ENCODE measurements at places on chromosomes 1 and 21. TPM values are rescaled to one million over a fixed set of nuclear protein-coding genes. Genes with fewer than 3 reads are reported as not detected.

The GNG4 gene
- 1.6 TPM for polyA plus RNA-seq

The DENND2C gene
- polyA plus RNA-seq = 0.03 TPM

The OLFML3 gene
- 28.3 TPM for polyA plus RNA-seq

The CHI3L2 gene
- 0.97 TPM for polyA plus RNA-seq

The LCK gene
- polyA plus RNA-seq = not detected

The AK5 gene
- 22.9 TPM for polyA plus RNA-seq

The AMY1A gene
- not detected for polyA plus RNA-seq

The OVAAL gene
- polyA plus RNA-seq = not detected

The RHBG gene
- not detected for polyA plus RNA-seq

The DENND2D gene
- 1.3 TPM for polyA plus RNA-seq

The MRPL9 gene
- 87.5 TPM for polyA plus RNA-seq

The NHLH1 gene
- polyA plus RNA-seq = 0.16 TPM

The FAM177B gene
- polyA plus RNA-seq = not detected
